ENCODE measurements at places on chromosomes 7 and 10. TPM values are rescaled to one million over a fixed set of nuclear protein-coding genes. Genes with fewer than 3 reads are reported as not detected.

Gene DRGX
- 0.08 TPM for total RNA-seq

Gene DNAJC12
- total RNA-seq: 57.0 TPM

Gene CAMK1D
- 7.8 TPM for total RNA-seq

Gene JCAD
- 24.1 TPM for total RNA-seq

Gene STAMBPL1
- 30.0 TPM for total RNA-seq

Gene ADIRF
- total RNA-seq: not detected

Gene RASA4B
- 2.1 TPM for total RNA-seq

Gene COL13A1
- 0.30 TPM for total RNA-seq
